ENCODE measurements at places on chromosomes 4 and X. TPM values are rescaled to one million over a fixed set of nuclear protein-coding genes. Genes with fewer than 3 reads are reported as not detected.
A peak's percentile ranks its signal among the peaks of the same experiment; 100 is the strongest.

- H3K36me3 ChIP-seq, result no peaks in the 10 kb centered on the region
- DNase-seq, result peak; percentile 20
- peak overlapping the region; percentile 57 for H3K27ac ChIP-seq
- H3K27me3 ChIP-seq, result no peaks in the 10 kb centered on the region
- peak overlapping the region; percentile 85 for H3K4me3 ChIP-seq
- peaks cover 24% of the 10 kb centered on the region for H3K4me1 ChIP-seq
These were observed 429 bp downstream of the NOCT start for GRCh38 chr4:139015948-139016471.

GRCh38 chr4:152247271-152247975 lies 288.5 kb downstream of the FBXW7 start:
- DNase-seq, result no peak
- H3K27me3 ChIP-seq, result peaks cover 11% of the 10 kb centered on the region
- no peaks in the 10 kb centered on the region for H3K36me3 ChIP-seq
- H3K27ac ChIP-seq, result no peak overlapping the region

DNA sequence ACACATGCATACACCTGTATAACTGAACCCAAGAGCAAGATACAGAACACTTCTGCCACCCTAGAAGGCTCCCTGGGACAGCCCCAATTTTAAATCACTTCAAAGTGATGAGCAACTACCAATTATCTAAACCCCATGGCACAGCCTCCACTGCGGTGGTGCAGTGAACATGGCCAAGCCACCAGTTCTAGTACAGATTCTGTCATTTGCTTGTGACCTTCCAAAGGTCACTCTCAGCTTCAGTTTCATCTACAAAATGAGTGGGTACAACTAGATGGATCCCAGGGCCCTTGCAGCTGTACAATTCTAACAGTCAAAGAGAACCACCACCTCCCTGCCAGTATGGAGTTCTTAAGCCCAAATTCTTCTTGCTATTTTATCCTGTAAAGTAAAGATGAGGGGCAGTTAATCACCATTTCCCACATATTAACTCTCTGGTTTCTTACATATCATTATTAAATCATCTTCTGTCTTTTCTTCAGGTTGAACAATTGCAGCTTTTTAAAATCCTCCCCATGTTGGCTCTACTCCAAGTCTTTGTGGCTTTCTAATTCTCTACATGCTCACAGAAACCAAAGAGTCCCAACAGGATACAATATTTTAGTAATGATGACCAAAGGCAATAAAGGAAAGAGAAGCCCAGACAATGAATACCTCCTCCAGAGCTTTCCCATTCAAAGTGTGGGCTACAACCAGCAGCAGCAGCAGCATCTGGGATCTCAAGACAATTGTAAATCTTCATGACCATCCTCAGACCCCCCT lies 39.0 kb upstream of the GPM6B start:
- DNase-seq, result no peak
- no peaks in the 10 kb centered on the region for H3K4me1 ChIP-seq
- no peaks in the 10 kb centered on the region for H3K36me3 ChIP-seq
- no peak overlapping the region for H3K27ac ChIP-seq

GRCh38 chrX:102784550-102784949 lies 64.0 kb downstream of the GPRASP3 start:
- no peaks in the 10 kb centered on the region for H3K27me3 ChIP-seq
- H3K36me3 ChIP-seq, result no peaks in the 10 kb centered on the region
- no peak overlapping the region for H3K27ac ChIP-seq

DNA sequence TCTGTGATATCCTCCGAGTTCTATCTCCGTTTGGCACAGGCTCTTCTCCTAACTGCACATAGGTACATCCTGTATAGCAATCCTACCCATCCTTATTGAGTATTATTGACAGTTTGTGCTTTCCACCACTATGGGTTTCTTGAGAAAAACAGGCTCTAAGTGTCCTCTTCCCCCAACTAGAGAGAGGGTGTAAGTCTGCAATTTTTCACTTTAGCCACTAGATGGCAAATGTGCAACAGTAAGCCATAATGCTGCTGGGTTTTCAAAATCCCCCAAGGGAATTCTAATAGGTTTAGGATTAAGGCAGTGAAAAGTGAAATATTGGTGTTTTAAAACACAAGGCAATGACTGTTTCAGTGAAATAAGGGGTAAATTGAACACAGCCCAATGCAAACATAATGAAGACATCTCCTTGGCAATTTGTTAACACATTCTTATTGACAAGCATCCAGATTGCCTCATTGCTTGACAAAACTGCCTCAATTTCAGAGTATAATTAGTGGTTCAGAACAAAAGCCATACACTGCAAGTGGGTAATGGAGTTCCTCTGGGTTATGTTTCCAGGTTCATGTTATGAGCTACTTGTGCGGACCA lies 239.0 kb upstream of the HTR2C start:
- no peaks in the 10 kb centered on the region for H3K36me3 ChIP-seq
- DNase-seq, result peak; percentile 22
- H3K27me3 ChIP-seq, result no peaks in the 10 kb centered on the region
- no peak overlapping the region for H3K27ac ChIP-seq
- no peak overlapping the region for H3K4me3 ChIP-seq

DNA sequence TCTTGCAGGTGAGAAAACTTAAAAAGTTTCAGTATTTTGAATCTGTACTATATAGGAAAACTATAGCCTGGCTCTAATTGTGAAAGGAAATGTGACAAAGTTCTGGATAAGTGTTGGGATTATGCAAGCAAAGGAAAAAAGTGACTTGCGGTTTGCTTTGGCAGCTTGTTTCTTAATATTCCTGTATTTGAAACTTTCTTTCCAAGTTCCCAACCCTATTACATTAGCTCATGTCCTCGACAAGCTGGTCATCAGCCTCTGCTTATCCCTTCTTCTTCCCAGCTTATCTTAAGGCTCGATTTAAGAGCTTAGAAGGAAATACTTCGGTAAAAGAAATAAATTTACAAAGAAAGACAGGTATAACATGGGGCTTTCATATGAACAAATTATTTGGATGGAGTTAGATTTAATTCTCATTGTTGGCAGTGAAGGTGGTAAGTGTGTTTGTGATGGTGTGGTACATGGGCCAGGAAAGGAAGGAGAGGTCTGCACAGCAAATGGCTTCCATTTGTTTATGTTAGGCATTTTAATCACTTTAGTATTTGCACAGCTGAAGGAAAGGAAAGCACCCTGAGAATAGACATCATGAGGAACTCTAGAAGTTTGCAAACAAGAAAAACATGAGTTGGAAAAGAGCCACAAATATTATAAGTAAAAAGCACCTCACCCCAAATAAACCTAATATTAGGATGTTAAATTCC lies 5.1 kb upstream of the MYOZ2 start:
- no peak overlapping the region for H3K27ac ChIP-seq
- H3K36me3 ChIP-seq, result no peaks in the 10 kb centered on the region
- H3K4me1 ChIP-seq, result no peaks in the 10 kb centered on the region
- no peaks in the 10 kb centered on the region for H3K27me3 ChIP-seq
- H3K4me3 ChIP-seq, result no peak overlapping the region

GRCh38 chrX:40011322-40012038 lies 86.3 kb downstream of the BCOR start:
- H3K36me3 ChIP-seq, result no peaks in the 10 kb centered on the region
- no peak overlapping the region for H3K27ac ChIP-seq
- peaks cover 18% of the 10 kb centered on the region for H3K27me3 ChIP-seq
- peaks cover 10% of the 10 kb centered on the region for H3K4me1 ChIP-seq
- no peak for DNase-seq

DNA sequence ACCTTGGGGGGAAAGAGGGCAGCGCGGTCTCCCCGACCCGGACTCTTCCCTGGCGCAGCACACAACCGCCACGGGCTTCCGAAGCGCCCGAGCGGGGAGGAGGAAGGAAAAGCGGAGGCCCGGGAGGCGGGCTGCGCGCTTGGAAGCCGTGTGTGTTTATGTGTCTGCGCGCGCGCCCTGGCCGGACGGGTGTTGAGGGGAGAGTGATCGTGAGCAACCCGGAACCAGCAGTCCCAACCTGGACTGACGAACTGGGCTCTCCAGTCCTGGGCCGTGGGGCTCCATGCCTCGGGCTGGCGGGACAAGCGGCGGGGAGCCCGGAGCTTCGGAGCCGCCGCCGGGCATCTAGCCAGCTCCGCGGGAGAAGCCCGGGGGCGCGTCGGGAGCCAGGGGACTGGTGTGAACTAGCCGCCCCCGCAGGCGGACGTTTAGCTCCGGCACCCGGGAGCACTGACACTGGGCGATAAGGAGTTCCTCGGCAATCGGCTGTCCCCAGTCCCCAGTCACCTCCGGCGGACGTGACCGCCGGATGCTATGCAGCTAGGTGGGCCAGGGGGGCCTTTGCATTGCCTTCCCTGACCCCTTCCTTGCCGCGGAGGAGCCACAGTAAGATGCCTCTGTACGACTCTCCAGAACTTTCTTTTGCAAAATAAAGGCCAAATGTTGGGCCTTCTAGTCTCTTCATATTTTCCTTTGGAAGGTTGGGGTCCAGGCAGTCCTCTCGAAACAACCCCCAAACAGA lies 74.8 kb upstream of the BCOR start:
- H3K4me1 ChIP-seq, result no peaks in the 10 kb centered on the region
- H3K4me3 ChIP-seq, result peak overlapping the region; percentile 40
- H3K36me3 ChIP-seq, result no peaks in the 10 kb centered on the region
- H3K27ac ChIP-seq, result peak overlapping the region; percentile 36
- no peak for DNase-seq

- DNase-seq, result peak; percentile 56
- H3K27me3 ChIP-seq, result no peaks in the 10 kb centered on the region
- no peak overlapping the region for H3K27ac ChIP-seq
These were observed 41.5 kb downstream of the SMAD1 start for GRCh38 chr4:145523117-145523516.

DNA sequence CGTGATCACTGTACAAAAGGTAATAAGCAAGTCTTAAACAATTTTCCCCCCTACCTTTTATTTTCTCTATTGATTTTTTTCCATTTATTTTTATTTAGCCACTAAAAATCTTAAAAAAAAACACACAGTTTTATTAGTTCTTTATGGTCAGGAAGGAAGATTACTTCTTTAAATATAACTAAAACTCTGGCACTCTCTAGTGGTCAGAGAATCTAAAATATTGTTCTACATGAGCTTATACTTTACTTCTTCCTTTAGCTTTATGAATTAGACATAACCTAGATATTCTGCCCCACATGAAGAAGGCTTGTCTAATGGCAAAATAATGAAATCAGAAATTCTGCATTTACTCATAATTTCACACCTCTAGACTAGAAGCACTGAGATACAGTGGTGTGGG lies 135.2 kb downstream of the PDE5A start:
- H3K4me1 ChIP-seq, result peaks cover 2% of the 10 kb centered on the region
- H3K36me3 ChIP-seq, result peaks cover 33% of the 10 kb centered on the region
- H3K27ac ChIP-seq, result no peak overlapping the region
- no peak for DNase-seq

GRCh38 chrX:121666171-121666570 lies 618.8 kb downstream of the GLUD2 start:
- H3K4me1 ChIP-seq, result no peaks in the 10 kb centered on the region
- no peaks in the 10 kb centered on the region for H3K36me3 ChIP-seq
- DNase-seq, result no peak
- H3K27ac ChIP-seq, result no peak overlapping the region
- no peak overlapping the region for H3K4me3 ChIP-seq

- H3K4me3 ChIP-seq, result no peak overlapping the region
- H3K36me3 ChIP-seq, result no peaks in the 10 kb centered on the region
- H3K27ac ChIP-seq, result no peak overlapping the region
- DNase-seq, result peak; percentile 44
- no peaks in the 10 kb centered on the region for H3K27me3 ChIP-seq
These were observed 162.9 kb upstream of the USP9X start for GRCh38 chrX:40922307-40922706.

DNA sequence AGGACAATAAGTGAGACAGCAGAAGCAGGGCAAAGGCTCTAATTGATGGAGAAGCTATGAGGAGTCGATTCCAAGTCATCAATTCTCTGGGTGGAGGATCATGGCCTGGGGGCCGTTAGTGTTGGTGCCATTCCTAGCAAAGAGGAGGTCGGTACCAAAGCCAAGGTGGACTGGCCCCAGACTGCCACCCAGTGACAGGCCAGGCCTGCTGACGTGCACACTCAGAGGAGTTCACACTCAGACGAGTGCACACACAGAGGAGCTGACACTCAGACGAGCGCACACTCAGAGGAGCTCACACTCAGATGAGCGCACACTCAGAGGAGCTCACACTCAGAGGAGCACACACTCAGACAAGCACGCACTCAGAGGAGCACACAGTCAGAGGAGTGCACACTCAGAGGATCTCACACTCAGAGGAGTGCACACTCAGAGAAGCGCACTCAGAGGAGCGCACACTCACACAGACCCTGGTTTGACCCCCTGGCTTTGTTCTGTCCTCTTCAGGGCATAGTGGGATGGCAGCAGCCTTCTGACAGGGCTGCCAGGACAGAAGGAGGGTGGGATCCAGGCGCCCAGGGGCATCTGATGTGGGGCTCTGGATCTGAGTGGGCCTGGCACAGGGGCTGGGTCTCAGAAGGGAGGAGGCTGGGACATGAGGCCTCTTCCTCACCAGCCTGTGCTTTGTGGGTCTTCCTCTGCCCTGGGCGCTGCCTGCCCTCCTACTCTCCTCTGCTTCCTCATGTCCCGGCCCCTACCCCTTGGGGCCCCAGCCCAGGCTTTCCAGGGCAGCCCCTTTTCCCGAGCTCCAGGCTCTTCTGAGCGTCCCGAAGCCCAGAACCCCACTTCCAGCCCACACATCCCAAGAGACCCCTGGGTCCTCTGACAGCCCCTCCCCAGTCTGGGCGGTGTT lies 41.7 kb upstream of the NKX1-1 start:
- no peak overlapping the region for H3K4me3 ChIP-seq
- H3K27ac ChIP-seq, result no peak overlapping the region
- no peaks in the 10 kb centered on the region for H3K36me3 ChIP-seq
- no peaks in the 10 kb centered on the region for H3K4me1 ChIP-seq
- H3K27me3 ChIP-seq, result peaks cover 3% of the 10 kb centered on the region

DNA sequence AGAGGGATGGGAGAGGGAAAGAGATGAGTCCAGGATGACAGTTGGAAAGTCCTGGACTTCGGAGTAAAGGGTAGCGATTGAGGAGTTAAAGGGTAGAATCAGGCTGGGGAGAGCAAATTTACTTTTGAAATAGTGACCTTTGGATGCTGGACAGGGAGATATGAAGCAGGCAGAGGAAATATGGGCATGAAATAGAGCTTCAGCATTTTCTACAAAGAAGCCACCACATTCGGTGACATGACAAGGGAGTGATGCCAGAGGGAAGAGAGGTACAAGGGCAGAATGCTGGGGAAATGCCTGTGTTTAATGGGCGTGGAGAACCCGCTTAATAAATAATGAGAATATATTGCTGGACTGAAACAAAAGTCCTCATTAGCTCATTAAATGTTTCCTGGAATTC lies 92.7 kb downstream of the TBL1X start:
- no peak for DNase-seq
- H3K4me3 ChIP-seq, result no peak overlapping the region
- H3K27me3 ChIP-seq, result no peaks in the 10 kb centered on the region
- peaks cover 3% of the 10 kb centered on the region for H3K4me1 ChIP-seq
- H3K27ac ChIP-seq, result no peak overlapping the region

Gene ANOS1
- under 0.01 TPM for total RNA-seq

Gene PABPC4L
- total RNA-seq, result 0.72 TPM

Gene BCOR
- 8.9 TPM for total RNA-seq

Gene CYSLTR1
- not detected for total RNA-seq

Gene ATP10D
- 135 TPM for total RNA-seq
